Thymus (tissue), 14 donors: ENCODE measurements at places on chromosomes 2 and 18. TPM values are rescaled to one million over a fixed set of nuclear protein-coding genes. Genes with fewer than 3 reads are reported as not detected.

Gene CRACDL
- 1.9 TPM for total RNA-seq

Gene ESCO1
- total RNA-seq: 28.5 TPM

Gene RALBP1
- total RNA-seq: 36.8 TPM

Gene CBLN2
- total RNA-seq: 0.24 TPM

Gene AKAIN1
- 0.14 TPM for total RNA-seq

- DNase-seq: no peak
These were observed 6.7 kb downstream of the LAPTM4A start for GRCh38 chr2:20044778-20045177.

DNA sequence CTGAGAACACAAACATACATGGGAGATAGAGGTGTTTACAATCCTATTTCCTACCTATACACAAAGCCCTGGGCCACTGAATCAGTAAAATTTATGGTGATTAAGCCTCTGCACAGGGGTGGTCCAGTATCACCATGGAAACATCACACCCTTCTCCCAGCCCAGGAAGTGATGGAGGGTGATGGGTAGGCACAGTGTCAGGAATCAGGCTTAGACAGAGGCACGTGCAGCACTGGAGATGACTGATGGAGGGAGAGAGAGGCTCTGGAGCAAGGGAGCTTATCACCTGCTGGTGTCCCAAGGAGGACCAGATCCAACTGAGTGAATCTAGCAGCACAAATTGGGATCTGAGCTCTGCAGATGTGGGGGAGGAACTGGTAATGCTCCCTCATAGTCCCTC is 117.2 kb downstream of the RPIA start:
- no peak for DNase-seq

DNA sequence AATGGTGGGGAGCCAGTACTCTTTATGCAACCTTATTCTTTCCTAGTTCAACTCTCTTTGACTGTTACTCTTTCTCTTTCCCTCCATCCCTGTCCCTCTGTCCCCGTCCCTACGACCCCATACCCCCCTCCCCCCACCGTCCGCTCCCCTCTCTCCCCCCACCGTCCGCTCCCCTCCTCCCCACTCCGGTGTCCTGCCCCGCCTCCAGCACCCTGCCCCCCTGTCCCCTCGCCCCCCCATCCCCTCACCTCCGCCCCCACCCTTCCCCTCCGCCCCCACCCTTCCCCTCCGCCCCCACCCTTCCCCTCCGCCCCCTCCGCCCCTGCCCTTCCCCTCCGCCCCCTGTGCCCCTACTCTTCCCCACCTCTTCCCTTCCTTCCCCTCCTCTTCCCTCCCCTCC is 128.4 kb downstream of the LPIN1 start:
- DNase-seq: no peak

DNA sequence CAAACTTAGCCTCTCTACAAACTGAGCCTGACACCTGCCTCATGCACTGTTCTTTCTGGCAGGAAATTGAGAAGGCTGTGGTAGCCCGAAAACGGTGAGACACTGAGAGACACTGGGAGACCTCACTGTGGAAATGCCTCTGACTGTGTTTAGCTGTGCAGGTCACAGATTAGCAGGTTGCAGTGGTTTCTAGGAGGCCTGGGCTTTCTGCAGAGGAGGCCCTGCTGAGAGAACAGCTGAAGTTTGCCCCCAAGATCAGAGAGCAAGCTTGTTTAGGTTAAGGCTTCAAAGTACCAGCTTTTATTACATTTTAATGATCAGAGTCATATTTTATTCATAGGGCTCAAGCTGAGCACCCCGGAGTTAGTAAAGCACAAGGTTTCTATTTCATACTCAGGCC is 68.7 kb upstream of the LYPD6 start:
- DNase-seq: no peak

DNA sequence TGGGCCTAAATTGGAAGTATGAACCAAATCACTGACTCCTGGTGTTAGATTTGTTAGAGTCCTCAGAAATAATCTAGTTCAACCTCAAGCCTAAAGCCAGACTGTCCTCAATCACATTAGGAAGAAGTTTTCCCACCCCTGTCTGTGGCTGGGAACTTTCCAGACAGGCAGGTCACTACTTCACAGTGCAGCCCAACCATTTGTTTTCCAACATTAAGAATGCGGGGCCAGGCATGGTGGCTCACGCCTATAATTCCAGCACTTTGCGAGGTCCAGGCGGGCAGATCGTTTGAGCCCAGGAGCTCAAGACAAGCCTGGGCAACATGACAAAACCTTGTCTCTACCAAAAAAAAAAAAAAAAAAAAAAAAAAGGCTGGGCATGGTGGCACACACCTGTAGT is 5.5 kb upstream of the OSBPL1A start:
- no peak for DNase-seq

- no peak for DNase-seq
These were observed 146.3 kb downstream of the RTN4 start for GRCh38 chr2:54903736-54904554.

GRCh38 chr18:54762386-54762785 is 65.9 kb upstream of the RAB27B start:
- no peak for DNase-seq
